ENCODE measurements at places on chromosomes 13 and 19.

DNA sequence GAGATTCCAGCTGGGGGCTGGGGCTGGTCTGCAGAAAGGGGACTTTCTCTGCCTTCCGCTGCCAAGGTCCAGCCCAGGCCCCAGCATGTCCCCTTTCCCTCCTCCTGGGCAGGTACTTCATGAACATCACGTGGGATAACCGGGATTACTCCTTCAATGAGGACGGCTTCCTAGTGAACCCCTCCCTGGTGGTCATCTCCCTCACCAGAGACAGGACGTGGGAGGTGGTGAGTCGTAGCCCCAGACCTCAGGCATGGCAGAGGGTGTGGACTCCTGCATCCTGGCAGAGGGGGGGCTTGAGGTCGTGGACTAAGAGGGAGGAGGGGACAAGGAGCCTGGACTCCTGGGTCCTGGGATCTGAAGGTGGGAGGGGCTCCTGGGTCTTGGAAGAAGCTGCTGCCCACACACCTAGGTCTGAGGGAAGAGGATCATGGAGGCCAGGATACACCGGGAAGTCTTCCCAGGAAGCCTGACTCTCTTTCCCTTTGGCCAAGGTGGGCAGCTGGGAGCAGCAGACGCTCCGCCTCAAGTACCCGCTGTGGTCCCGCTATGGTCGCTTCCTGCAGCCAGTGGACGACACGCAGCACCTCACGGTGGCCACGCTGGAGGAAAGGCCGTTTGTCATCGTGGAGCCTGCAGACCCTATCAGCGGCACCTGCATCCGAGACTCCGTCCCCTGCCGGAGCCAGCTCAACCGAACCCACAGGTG, 20.6 kb downstream of the GRIN2D start:
- no peak for DNase-seq

DNA sequence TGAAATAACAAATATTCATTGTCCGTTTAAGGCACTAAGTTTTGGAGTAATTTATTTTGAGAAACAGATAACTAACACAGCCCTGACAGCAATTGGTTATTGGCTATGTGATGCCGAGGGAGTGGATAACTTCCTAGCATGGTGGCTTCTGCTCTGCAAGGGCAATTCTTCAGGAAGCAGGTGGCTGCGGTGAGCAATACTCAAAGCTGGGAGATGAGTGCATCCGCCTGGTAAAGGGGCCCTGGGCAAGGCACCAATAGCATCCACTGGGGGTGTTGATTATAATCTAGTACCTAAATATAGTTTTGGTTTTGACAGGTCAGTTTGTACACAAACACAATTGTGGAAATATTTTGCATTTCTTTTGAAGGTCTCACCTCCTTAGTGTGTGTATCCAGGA, 41.0 kb downstream of the CCDC70 start:
- no peak for DNase-seq

- DNase-seq = no peak
Measured at GRCh38 chr13:59094181-59094580, 1069.5 kb downstream of the DIAPH3 start.

DNA sequence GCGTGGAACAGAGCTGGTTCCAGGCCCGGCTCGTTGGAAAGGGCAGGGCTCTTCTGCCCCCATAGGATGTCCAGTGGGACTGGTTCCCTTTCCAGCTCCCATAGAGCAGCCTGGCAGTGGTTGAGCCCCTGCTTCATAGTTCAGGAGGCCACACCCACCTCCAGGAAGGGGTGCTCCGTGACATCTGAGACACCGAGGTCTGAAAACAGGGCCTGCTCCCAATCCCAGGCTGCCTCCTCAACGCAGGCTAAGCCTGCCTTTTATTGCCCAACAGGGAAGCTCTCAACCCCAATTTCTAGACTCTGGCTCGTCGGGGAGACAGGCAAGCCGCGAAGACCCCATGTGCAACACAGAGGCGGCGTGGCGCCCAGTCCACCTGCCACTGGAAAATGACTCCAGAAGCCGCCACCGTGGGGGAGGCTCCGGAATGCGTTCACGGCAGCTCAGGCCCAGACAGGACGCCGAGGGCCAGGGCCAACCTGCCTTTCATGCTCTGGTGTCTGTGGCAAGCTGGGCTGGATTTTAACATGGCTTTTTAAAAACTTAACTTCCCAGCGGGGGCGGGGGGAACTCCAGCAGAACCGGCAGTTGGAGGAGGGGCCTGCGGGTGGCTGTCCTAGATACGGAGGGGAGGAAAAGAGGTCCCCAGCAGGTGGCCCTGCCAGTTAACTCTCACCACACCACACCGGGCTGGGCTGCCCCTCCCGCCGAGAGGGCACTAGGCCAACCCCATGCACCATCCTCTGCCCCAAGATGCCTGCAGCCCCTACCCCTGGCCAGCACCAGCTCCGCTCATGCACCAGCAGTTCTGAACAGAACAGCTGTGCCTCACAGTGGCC, 17.9 kb upstream of the TINCR start:
- peak; percentile 28 for DNase-seq

- DNase-seq = peak; percentile 33
Measured at GRCh38 chr19:13277104-13277809, 127.0 kb downstream of the IER2 start.

GRCh38 chr19:51398096-51398704, 7.8 kb upstream of the C19orf84 start:
- DNase-seq = no peak

DNA sequence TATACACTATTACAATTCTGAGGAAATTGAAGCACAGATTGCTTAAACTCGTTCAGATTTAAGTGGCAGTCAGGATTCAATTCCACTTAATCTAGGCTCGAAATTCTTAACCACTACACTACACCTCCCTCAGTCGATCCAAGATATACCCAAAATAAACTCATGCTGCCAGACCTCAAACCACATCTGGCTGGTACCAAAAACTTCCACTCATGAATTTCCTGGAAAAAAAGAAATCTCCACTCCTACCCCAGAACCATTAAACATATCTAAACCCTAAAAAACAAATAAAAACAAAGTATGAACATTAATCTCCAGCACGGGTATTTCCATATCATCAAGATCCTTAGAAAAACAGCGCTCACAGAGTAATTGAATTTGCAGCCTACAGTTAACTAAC, 1.1 kb downstream of the ZFP30 start:
- no peak for DNase-seq

DNA sequence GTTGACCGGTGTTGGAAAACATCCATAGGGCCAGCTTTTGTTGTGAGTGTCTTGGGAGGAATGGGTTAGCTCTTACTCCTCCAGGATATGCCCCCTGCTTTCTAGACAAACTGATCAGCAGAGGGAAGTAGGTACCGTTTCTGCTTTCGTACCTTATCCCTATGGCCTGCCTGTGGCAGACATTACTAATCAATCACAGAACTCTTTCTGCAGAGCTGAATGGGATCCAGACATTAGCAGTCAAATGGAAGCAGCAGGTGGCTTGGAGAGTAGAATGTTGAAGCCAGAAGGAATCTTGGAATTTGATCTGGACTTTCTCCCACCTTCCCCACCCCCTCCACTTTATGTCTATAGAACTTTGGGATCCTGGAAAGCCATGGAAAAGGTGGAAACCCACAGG, 17.1 kb downstream of the NWD1 start:
- DNase-seq = no peak

DNA sequence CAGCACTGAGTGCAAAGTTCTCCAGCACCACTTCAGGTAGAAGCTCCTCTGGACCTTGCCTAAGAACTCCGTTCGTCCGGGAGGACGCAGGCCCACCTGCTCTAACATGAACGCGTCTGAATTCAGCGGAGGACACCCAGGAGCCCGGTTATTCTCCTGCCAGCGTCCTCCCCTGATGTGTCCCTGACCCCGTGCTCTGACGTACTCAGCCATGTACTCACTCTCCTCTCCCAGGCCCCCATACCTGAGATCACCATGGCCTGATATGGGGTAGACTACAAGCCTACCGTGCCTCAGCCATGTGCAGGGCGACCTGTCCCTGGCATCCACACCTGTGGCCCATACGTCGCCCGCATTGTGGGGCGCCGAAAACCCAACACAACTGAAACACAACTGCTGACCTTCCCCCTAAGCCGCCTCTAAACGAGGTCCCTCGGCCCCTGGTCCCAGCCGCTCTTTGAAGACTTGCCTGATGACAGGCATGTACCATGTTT, 744 bp upstream of the ZNF584 start:
- DNase-seq = no peak

DNA sequence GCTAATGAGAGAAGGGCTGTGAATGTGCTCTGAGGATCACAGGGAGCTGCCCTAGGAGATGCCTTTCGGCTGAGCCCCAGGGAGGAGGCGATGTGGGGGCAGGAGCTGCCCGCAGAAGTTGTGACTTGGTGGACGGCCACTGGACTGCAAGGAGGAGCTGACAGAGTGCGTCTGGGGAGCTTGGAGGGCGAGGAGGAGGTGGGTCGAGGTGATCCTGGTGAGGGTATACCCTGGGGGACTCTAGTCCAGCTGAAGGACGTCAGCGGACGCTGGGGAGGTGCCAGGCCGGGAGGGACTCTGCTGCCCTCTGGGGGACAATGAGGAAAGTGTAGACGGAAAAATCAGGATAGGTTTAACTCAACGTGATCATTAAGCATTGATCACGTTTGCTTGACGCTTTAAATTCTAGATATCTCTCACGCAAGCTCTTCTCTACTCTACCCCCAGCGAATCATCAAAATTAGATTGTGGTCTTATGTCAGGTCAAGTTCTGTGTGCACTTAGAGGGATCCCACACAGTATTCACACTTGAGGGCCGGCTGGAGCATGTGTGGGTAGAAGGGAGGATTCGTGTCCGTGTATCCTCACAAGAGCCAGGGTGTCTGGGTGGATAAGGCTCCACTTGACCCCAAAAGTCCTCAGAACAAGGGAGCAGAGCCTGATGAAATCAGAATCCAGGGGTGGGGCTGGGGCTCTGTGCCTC, 3.3 kb upstream of the CEACAM7 start:
- DNase-seq = no peak

- DNase-seq = no peak
Measured at GRCh38 chr13:38826182-38826813, 139.4 kb downstream of the FREM2 start.

DNA sequence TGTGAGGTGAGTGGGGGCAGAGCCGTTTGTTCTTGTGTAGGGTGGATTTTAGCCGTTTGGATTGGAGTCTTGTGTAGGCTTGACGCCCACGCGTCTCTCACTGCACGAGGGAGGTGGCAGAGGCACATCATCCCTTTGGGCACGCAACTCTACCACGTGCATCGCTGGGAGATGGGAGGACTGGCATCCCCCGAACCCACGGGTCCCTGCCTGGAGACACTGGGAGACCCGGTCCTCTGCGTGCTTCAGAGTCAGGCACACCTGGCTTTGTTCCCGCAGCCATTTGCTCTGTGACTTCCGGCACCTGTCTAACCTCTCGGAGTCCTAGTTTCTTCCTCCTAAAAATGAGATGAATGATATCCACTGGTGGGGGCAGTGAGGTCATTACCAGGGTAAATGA, 6.4 kb downstream of the ARHGEF7 start:
- DNase-seq = no peak

DNA sequence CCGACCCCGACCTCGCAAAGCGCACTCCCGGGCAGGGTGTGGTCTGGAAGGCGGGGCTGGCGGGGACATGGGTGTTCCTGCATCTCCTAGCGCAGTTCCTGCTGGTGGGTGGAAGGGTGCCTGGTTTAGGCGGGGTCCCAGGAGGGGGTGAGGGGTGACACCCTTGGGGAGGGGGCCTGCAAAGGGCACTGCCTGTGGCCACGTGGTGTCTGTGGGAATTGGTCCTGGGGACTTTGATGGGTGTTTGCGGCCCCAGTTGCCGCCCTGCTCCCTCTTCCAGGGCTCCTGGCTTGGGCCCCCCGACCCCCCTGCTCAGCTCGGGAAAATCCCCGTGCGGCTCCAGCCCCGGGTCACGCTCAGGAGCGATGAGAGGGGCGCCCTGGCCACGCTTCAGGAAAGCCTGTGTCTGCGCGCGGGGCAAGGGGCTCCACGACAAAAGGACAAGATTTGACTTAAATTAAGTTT, 19.1 kb downstream of the WTIP start:
- no peak for DNase-seq

All from stimulated activated CD4-positive, alpha-beta T cell treated with anti-CD3 and anti-CD28 coated beads, TNF-alpha, amount 100 ng/mL, for 1 hour (primary cell).